Glomerular endothelial cell (primary cell): ENCODE measurements at places on chromosomes 7 and 10. TPM values are rescaled to one million over a fixed set of nuclear protein-coding genes. Genes with fewer than 3 reads are reported as not detected.

- no peak for DNase-seq
These were observed 190.4 kb downstream of the SKIDA1 start for GRCh38 chr10:21334891-21335696.

GRCh38 chr10:93452143-93452542 lies 30.0 kb downstream of the MYOF start:
- DNase-seq: no peak

- no peak for DNase-seq
These were observed 5.6 kb upstream of the EMX2 start for GRCh38 chr10:117536866-117537435.

GRCh38 chr10:23341004-23341403 lies 3.6 kb downstream of the C10orf67 start:
- no peak for DNase-seq

DNA sequence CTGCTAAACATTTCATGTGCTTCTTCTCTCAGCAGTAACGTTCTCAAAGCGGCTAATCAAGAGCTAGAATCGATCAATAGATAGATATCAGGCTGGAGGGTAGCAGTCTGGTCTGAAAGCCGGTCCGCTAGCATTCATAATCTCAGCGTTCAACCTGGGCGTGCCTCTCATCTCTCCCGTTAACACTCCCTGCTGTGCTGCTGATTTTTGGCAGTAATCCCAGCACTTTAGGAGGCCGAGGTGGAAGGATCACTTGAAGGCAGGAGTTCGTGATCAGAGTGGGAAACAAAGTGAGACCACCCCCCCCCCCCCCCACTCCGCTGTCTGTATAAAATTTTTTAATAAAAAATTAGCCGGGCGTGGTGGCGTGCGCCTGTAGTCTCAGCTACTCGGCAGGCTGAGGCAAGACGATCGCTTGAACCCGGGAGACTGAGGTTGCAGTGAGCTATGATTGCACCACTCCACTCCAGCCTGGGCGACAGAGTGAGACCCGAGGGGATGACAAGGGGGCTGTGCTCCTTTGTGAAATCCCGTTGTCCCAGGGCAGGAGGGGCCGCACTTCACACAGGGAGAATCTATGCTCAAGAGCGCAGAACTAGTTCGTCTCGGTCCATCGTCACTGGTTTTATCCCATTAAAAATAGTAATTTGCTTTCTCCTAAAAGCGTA lies 624 bp upstream of the CEP55 start:
- DNase-seq: no peak

Gene NUDT1
- 12.3 and 17.0 TPM in 2 replicates for total RNA-seq

GRCh38 chr10:23195846-23196600 lies 3.9 kb downstream of the PTF1A start:
- DNase-seq: no peak

GRCh38 chr10:89651916-89652573 lies 7.0 kb upstream of the PANK1 start:
- DNase-seq: no peak

Gene XRCC2
- total RNA-seq: 1.9 and 4.6 TPM in 2 replicates

Gene ZDHHC16
- total RNA-seq: 39.3 and 61.9 TPM in 2 replicates

DNA sequence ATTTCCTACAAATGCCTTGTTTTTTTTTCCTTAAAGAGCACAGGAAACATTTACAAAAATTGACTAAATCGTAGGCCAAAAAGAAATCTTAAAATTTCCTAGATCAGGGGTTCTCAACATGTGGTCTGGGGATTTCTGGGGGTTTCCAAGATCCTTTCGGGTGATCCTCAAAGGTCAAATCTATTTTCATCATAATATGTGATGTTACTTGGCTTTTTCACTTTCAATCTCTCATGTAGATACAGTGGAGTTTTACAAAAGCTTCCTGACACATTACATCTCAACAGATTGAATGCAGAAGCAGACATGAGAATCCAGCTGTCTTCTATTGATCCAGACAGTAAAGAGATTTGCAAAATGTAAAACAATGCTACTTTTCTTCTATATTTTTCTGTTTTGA lies 497.3 kb downstream of the INHBA start:
- no peak for DNase-seq

DNA sequence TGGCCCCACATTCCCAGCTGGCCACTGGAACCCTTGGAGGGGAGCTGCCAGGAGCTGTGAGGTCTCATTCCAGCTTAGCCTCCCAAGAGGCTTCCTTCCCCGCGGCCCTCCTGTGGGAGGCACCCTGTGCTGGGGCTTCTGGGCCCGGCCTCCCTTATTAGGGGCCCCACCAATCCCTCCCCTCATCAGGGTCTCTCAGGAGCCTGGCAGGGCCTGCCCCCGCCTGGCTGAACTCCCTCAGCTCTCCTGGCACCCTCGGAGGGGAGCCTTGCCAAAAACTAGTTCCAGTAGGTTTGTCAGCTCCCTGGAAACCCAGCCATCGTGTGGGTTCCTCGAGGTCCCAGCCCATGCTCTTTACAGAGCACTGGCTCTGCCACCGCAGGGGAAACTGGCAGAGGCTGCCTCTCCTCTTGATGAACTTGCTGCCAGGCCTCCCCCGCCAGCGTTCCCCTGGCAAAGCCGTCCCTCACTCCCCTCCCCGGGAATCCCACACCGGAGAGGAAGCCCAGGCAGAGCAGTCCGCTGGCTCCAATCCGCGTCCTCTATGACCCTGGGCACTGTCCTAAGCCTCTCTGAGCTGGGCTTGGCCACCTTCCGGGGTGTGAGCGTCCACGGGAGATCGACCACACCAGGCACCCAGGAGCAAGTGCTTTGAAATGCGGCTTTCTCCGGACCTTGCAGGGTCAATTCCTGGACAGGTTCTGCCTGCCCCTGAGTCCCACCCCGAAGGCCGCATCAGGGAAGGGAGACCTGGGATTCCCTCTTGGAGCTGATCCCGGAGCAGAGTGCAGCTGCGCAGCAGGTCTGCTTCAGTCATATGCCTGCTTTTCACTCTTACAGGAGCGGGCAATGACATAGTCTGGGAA lies 139.8 kb downstream of the ARHGAP22 start:
- no peak for DNase-seq

DNA sequence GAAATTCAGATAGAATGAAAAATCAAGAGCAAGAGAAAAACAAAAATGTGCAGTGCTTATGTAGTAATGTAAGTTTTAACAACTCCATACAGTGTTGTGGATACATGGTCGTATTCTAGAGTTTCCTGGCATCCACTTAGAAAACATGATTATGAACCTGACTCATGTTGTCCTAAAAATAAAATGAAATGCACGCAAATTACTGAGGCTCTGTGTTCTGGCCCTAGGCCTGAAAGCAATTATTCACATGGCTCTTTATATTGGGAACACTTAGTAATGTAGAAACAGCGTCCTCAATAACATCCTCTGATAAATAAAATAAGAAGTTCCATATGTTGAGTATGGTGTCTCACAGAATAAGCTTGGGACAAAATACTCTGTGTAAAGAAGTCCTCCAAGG lies 200.2 kb upstream of the SEMA3E start:
- DNase-seq: no peak

DNA sequence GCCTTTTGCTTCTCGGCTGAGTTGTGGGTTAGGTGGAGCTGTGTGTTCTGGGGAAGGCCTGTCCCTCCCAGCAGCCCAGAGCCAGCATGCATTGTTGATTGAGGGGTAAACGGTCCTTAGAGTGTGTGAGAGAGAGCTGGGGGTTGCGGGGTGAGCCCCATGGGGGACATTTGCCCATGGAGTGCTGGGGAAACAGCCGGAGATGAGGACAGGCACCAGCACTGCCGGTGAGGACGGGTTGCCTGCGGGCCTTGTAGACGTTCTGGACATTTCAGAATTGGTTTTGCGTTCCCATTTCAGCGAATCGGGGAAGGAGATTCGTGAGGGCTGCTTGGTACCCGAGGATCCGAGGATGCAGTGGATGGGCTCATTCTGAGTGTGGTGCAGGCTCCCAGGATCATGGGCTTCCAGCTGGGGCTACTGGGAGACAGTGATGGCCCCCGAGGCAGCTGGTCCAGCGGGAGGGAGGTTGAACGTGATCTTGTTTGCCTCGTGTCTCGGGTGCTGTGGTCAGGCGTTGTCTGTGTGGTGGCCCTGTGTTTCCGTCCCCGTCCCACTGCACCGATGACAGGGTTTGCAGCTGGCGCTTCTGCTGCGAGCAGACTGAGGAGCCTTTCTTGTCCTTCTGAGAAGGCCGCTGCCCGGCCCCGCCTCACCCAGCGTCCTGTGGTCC lies 113.9 kb downstream of the CYTH3 start:
- DNase-seq: no peak

Gene ATAD1
- 32.1 and 34.7 TPM in 2 replicates for total RNA-seq

GRCh38 chr7:135434047-135434446 lies 75.9 kb downstream of the CNOT4 start:
- DNase-seq: no peak

DNA sequence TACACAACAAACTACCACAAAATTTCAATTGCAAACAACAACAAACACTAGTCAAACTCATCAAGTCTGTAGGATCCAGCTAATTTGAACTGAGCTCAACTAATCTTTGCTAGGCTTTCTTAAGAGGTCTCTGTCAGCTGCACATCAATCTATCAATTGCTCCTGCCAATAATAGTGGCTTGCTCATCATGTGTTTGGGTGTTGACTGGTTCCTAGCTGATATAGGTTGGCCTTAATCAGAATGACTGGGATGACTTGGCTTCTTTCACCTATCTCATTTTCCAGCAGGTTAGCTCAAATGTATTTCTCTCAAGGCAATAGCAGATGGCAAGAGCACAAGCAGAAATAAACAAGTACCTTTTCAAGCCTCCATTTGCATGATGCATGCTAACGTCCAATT lies 370.3 kb upstream of the NFE2L3 start:
- no peak for DNase-seq

GRCh38 chr10:107984149-107984548 lies 819.6 kb upstream of the SORCS1 start:
- no peak for DNase-seq

DNA sequence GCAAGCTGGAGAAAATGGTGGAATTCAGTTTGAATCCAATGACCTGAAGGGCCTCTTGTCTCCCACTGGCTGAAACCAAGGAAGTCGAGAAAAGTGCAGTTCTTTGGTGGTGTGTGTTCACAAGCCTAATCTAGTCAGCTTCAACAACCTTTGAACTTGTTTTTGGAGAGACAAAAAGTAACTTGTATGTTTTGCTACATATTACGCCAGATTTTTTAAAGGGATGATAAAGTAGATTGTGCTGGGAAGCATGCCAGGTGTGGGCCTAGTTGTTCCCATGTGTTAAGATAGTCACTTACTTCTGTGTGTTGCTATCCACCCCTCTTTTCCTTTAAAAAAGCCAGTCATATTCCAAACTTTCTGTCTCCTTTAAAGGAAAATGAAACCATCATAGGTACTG lies 79.7 kb upstream of the FAM3C start:
- no peak for DNase-seq

GRCh38 chr10:48672596-48673265 lies 11.9 kb upstream of the WDFY4 start:
- DNase-seq: no peak

Gene FAM24B
- 3.8 and 4.7 TPM in 2 replicates for total RNA-seq

Gene HOXA3
- 5.5 and 6.1 TPM in 2 replicates for total RNA-seq

Gene HYAL4
- 0.18 TPM in 1 of 2 replicates, not detected in the other for total RNA-seq

DNA sequence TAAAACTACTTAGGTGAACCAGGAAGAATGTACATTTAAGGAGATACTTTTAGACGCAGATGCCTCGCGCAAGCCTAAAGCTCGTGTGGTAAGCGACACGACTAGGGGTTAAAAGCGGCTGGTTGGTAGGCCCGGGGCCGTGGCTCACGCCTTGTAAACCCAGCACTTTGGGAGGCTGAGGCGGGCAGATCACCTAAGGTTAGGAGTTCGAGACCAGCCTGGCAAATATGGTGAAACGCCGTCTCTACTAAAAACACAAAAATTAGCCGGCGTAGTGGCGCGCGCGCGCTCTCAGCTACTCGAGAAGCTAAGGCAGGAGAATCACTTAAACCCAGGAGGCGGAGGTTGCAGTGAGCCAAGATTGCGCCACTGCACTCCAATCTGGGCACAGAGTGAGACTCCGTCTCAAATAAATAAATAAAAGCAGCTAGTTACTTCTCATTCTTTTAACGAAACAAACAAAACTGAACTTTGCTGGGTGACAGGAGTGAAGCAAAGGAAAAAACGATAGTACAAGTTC lies 879 bp downstream of the NUDT5 start:
- no peak for DNase-seq

DNA sequence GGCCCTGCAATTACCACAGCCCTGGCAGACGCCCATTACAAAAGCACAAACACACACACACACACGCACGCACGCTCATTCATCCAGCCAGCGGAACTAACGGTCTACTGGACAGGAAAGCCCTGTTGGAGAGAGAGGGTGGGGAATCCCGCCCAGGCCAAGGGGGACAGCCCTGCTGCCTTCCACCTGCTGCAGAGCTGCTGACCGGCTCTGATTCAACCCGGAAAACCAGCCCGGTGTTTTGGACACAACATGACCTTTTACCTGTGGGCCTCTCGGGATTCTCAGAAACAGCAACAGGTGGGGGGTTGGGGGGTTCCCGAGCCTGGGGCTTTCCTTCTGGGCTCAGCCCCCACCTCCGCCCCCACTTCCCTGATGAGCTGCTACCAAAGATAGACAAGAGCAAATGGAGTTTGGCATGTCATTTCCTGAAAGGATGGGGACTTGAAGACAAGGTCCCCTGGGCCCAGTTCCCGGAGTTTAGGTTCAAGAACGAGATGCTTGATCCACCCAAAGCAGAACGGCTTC lies 18.5 kb upstream of the SERPINE1 start:
- DNase-seq: no peak

Gene C10orf67
- not detected in 2 replicates for total RNA-seq

Gene TRPV5
- not detected in 2 replicates for total RNA-seq

- no peak for DNase-seq
These were observed 83.1 kb downstream of the ITIH5 start for GRCh38 chr10:7583626-7584025.
